ENCODE measurements at places on chromosomes 6 and 20.

- DNase-seq = no peak
These were observed 123.9 kb downstream of the MAP3K4 start for GRCh38 chr6:161115468-161115867.

DNA sequence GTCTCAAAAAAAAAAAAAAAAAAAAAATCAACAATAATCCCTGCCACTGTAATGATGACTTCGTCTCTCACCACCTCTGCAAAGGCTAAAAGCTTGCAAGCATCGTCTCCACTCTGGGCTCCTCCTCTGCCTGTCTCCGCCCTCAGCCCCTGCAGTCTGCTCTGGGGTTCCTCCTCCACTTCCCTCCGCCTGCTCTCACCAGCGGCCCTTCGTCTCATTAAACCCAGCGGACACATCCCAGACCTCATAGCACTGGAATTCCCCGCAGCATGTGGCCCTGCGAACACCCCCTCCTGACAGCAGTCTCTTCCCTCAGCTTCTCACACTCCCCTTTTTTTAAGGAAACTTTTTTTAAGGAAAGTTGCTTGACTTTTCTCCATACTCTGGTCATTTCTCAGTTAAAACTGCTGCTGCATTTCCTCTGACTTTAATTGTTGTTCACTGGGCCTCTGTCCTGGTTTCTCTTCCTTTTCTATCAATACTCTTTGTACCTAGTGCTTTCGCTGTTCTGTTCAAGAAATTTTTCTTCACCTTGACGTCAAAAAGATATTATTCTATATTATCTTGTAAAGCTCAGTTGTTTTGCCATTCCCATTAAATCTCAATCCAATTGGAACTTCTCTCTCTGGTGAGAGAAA lies 70.9 kb upstream of the PLEKHG1 start:
- no peak for DNase-seq

GRCh38 chr20:56689852-56690485 lies 60.9 kb downstream of the TFAP2C start:
- no peak for DNase-seq

GRCh38 chr6:110990840-110991576 lies 9.2 kb downstream of the RPF2 start:
- no peak for DNase-seq

GRCh38 chr6:42010185-42010891 lies 40.0 kb upstream of the TAF8 start:
- DNase-seq = no peak

Measured in central memory CD8-positive, alpha-beta T cell (primary cell).